ENCODE measurements at places on chromosomes 1 and 21.

GRCh38 chr1:173474097-173474779, 2.9 kb upstream of the PRDX6 start:
- no peak for DNase-seq

DNA sequence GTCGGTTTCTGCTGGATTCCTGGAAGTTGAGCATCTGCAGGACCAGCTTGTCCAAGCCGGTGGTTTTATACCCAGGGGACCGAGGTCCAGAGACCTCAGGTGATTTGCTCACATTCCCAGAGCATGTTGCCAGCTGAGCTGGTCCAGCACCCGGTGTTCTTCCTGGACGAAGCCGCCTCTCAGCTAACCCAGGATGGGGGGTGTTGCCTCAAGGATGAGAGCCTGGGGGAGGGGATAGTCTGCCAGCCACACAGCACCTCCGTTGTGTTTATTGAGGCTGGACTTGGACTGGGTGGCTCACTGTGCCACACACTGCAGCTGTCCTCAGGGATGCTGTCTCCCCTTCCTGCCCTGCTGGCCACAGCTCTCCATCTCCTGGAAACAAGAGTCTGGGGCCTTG, 1.5 kb downstream of the TMEM201 start:
- DNase-seq: no peak

DNA sequence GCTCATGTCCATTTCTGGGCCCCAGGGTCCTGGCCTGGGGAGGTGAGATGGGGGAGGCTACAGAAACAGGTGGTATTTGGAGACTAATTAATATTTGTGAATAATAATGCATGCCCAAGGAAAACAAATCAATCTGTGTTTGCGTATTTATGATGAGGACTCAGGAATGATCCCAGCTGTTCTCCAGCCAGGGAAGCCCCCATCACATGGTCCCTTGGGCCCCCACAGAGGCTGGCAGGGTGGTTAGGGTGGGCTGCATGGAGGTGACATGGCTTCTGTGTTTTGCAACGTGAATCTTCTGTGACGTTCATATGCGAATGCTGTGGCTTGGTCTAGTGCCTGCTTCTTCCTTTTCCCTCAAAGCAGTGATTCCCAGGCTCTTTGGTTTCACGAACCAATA, 10.5 kb downstream of the PTPRF start:
- no peak for DNase-seq

GRCh38 chr1:7315946-7316345, 455.1 kb upstream of the VAMP3 start:
- DNase-seq: no peak

GRCh38 chr1:245873883-245874671, 633.0 kb downstream of the SMYD3 start:
- DNase-seq: no peak

DNA sequence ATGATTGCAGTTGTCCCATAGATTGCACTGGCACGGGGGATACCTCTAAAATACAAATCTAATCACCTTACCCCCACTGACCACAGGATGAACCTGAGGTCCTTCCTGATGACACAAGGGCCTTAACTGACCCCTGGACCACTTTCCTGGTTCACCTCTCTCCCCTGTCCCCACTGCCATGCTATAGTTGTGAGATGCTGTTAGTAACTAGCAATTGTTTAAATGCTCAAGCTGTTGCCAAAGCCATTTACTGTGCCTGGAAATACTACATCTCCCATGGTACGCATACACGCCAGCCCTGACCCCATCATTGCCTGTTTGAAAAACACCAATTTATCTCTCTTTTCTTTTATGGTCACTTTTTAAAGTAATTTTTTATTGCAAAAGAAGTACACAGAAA, 29.1 kb upstream of the RGS8 start:
- no peak for DNase-seq

- DNase-seq: no peak
These were observed 20.3 kb upstream of the TBX19 start for GRCh38 chr1:168260393-168260792.

GRCh38 chr1:216805233-216805632, 82.0 kb upstream of the ESRRG start:
- no peak for DNase-seq

GRCh38 chr1:112855152-112855828, 100.7 kb downstream of the SLC16A1 start:
- no peak for DNase-seq

- no peak for DNase-seq
These were observed 23.1 kb upstream of the DNASE2B start for GRCh38 chr1:84374991-84375696.

DNA sequence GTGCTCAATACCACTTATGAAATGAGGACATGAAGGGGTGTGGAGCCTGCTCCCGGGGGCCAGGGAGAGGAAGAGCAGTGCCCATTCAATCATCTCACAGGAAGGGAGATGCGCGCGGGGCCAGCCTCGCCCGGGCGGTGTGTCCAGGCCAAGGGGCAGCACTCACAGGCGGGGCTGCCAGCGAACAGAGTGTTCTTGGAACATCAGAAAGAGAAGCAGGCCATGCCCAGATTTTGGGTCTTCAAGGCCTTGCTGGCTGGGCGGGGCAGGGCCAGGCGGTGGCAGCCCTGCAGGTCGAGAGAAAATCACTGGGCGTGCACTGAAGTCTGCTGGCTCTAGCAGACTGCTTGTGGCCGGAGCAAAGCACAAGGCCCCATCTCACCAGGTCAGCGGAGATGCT, 168.6 kb downstream of the PRDM16 start:
- no peak for DNase-seq

DNA sequence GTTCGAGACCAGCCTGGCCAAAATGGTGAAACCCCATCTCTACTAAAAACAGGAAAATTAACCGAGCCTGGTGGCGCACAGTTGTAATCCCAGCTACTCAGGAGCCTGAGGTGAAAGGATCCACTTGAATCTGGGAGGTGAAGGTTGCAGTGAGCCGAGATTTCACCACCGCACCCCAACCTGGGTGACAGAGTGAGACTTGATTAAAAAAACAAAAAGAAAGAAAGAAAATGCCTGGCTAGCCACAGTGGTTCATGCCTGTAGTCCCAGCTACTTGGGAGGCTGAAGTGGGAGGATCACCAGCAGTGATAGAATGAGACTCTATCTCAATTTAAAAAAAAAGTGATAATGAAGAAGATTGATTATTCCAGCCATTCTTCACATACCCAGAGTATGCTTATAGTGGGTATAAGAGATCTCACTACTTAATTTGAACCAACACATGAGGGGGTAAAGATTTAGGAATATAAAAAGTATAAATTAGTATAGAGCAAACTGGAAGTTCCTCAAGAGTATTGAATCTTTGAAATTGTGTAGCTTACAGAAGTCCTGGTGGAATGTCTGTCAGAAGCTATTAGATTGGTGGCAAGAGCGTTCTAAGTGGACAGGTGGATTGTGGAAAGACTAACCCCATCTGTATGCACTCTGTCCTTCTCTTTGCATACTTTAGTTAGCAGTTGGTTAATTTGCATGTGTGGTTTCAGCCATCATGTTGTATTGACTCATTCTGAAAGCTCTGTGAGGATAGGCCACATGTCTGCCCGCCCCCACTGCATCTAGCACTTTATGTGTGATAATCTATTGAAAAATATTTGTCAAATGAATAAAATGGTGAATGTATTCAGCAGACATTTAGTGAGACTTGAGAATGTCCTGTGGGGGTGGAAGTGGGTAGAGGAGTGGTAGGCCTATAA, 25.0 kb downstream of the RLF start:
- peak; percentile 40 for DNase-seq

DNA sequence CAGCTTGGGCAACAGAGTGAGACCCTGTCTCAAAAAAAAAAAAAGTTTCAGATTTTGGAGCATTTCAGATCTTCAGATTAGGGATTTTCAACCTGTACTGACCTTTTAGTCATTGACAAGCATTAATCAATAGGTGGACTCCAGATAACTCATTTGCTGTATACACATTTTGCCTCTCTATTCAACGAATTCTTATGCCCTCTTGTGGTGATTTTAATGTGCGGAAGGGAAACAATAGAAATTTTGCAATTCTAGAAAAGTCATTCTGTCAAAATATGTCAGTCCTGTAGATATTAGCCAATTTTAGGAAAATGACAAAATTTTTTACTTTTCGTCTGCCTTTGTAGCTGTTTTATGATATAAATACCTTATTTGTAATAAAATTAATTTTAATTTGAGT, 11.6 kb upstream of the OR2G2 start:
- DNase-seq: no peak

DNA sequence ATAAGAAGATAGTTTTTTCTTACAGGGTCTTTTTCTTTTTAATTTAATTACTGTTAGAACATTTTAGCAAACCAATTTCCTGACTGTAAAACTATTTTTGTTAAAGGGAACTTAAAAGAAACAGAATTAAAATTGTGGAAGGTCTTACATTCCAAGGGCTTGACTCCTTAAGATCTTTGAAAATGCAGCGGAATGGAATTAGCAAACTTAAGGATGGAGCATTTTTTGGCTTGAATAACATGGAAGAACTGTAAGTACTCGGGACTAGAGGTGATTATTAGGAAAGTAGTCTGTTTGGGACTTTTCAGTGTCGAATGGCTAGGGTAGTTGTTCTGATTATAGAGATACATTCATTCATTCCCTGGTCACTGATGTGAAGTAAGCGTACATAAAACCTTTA, 21.5 kb downstream of the LRIG2 start:
- no peak for DNase-seq

DNA sequence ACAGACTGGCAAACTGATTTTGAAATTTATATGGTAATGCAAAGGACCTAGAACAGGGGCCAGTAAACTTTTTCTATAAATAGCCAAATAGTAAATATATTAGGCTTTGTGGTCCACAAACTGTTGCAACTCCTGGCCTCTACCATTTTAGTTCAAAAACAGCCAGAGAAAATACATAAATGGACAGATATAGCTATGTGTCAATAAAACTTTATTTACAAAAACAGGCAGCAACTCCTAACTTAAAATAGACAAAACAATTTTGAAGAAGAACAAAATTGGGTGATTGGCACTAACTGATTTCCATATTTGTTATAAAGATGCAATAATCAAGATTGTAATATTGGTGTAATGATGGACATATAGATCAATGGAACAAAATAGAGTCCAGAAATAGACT, 6.7 kb upstream of the TRAF5 start:
- DNase-seq: no peak

DNA sequence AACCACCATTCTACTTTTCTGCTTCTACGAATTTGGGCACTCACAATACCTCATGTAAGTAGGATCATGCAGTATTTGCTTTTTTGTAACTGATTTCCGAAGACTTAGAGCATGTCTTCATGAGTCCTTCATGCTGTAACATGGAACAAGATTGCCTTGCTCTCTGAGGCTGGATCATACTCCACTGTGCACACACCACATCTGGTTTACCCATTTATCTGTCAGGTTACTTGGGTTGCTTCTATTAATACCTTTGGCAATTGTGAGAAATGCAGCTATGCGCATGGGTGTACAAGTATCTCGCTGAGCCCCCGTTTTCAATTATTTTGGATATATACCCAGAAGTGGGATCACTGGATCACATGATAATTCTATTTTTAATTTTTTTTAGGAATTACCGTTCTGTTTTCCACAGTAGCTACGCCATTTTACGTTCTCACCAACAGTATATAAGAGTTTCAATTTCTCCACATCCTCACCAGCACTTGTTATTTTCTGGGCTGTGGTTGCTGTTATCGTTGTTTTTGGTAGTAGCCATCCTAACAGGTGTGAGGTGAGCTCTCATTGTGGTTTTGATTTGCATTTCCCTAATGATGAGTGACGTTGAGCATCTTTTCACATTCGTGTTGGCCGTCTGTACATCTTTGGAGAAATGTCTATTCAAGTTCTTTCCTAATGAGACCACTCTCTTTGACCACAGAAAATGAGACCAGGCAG, 10.7 kb upstream of the SLC2A5 start:
- no peak for DNase-seq

GRCh38 chr1:187266051-187266450, 437.3 kb downstream of the PLA2G4A start:
- no peak for DNase-seq

DNA sequence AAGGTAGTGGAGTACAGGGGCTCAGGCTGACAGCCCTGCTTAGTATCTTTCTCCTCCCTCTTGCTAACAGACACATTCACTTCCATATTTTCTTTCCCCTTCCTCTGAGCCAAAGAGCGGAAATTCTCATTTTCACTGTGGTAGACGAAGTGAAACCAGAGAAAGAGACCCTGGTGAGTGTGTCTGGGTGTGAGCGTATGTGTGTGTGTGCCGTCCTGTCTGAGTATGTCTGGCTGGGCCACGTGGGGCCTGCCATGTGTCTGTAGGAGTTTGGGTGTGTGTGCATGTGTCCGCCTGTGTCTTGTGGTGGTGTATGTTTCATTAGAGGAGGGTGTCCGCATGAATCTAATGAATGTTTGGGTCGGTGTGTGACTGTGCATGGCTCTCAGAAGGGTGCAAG, 1.7 kb downstream of the COL8A2 start:
- no peak for DNase-seq

DNA sequence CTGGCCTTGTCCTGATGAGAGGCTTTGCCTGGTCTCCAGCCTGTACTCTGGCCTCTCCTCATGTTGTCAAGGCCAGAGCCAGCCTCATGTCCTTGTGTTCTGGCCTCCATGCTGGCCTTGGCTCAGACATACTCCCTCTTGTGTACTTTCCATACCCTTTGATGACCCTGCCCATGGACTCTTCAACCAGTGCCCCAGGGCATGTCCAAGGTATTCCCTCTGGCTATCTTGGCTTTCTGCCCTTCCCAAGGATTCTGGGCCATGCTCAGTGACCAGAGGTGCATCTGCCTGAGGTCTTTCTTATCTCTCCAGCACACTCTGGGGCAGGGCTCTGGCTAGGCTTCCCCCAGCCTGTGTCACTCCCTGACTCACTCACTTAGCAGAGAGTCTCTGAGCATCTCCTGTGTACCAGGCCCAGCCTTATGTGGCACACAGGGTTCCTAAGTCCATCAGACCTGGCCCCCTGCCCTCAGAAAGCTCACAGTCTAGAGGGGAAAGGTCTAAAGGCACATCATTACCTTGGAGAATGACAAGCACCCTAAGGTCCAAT, 141.4 kb upstream of the GRIK3 start:
- DNase-seq: no peak

- no peak for DNase-seq
These were observed 105.5 kb downstream of the HLCS start for GRCh38 chr21:36860736-36861594.

DNA sequence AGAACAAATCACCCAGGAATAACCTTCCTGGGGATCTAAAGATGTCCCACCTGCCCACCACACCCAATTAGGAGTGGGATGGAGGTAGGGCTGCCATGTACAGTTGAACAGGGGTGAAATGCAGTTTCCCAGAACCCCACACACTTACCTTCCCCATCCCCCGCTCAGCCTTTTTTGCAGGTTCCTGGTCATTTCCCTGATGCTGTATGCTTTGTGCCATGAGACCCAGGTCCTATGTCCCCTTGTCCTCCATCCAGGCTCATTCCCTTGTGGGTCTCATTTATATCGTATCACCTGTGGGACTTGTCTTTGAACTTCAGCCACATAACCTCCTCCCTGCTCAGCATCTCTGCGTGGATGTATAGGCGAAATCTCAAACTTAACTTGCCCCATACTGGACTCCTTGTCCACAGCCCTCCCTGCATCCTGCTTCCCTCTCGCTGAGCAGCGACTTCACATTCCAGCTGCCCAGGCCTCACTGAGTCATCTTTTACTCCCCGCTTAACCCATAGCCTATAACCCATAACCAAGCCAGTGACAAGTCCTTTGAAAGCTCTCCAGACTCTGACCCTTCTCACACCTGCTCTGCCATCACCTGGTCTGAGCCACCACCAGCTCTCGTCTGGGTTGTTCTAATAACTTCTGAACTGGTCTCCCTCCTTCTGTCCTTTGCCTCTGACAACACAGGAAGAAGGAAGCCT, 4.7 kb downstream of the LDLRAD2 start:
- DNase-seq: no peak

GRCh38 chr1:213231795-213232231, 180.8 kb downstream of the RPS6KC1 start:
- DNase-seq: no peak

- no peak for DNase-seq
These were observed 4.3 kb downstream of the MEF2D start for GRCh38 chr1:156496211-156496761.

Data from stimulated activated CD4-positive, alpha-beta T cell treated with anti-CD3 and anti-CD28 coated beads, Interleukin-1b, Interleukin-23, amount 100 ng/mL, for 24 hours (primary cell).